ENCODE measurements at places on chromosomes 11 and 22. TPM values are rescaled to one million over a fixed set of nuclear protein-coding genes. Genes with fewer than 3 reads are reported as not detected.

Gene SAA4
- not detected for total RNA-seq

DNA sequence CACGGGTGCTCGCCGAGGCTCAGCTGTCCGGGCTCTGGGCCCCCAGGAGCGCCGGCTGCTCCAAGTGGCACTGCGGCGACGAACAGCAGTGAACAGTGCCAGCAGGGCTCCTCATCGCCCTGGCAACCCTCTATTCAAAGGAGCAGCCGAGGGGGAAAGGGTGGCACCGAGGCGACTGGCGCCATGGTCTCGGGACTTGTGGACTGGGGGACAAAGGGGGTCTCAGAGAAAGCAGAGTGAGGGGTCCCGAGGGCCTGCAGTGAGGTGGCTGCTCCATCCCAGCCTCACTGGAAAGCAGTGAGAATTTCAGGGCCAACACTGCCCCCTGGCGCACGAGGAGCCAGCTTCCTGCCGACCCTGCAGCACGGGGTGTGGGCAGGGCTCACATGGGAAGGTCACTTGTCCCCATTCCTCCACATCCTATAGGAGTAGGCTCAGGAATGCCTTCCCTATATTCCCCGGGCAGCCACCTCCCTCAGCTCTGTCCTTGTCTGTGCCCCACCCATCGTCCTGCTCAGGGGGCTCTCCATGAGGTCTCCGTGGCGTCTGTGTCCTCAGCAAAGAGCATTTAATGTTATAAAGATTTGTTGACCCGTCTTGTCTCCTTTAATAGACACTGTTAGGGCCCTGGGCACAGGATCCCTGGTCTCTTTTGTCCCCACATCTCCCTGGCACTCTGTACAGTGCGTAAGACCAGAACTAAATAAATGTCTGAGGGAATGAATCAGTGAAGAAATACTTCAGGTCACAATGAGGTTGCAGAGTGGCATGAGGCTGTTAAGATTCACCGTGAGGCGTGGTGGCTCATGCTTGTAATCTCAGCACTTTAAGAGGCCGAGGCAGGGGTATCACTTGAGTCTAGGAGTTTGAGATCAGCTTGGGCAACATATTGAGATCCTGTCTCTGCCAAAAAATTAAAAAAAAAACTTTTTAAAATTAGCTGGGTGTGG is 26.4 kb downstream of the LRFN4 start:
- ATAC-seq = peak; percentile 59

DNA sequence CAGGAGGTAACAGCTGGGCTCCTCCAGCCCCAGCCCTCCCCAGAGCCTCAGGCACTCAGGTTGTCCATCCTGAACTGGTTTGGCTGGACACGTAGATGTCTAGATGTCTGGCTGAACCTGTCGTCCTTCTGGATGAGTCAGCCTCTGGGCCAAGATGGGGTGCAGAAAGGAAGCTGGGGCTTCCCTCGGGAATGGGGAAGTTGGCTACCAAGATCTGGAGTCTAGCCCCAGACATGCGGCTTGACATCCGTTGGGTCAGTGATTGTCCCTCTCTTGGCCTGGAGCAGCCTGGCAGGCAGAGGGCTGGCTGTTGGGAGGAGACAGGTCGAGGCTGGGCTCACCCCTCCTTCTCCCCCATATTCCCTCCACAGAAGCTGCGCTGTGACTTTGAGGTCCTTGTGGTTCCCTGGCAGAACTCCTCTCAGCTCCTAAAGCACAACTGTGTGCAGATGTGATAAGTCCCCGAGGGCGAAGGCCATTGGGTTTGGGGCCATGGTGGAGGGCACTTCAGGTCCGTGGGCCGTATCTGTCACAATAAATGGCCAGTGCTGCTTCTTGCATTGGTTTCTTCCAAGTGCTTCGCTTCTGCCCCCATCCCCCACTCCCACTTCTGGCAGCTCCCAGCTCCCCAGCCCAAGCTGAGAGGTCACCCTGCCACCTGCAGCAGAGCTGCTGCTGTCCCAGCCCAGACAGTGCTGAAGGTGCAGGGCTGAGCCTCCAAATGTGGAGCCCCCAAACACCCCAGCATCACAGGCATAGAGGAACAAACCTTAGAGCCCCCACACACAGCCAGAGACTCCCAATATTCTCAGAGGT is 1.3 kb downstream of the CST6 start:
- no peak for ATAC-seq

- no peak for ATAC-seq
Observed at GRCh38 chr22:45438336-45438735, 24.8 kb downstream of the RIBC2 start.
